ENCODE measurements at places on chromosomes 13 and 19.

- peak; percentile 72 for DNase-seq
These were observed 238.5 kb upstream of the STARD13 start for GRCh38 chr13:33524086-33524485.

- DNase-seq = no peak
These were observed 32.5 kb downstream of the CCDC70 start for GRCh38 chr13:51894239-51894638.

DNA sequence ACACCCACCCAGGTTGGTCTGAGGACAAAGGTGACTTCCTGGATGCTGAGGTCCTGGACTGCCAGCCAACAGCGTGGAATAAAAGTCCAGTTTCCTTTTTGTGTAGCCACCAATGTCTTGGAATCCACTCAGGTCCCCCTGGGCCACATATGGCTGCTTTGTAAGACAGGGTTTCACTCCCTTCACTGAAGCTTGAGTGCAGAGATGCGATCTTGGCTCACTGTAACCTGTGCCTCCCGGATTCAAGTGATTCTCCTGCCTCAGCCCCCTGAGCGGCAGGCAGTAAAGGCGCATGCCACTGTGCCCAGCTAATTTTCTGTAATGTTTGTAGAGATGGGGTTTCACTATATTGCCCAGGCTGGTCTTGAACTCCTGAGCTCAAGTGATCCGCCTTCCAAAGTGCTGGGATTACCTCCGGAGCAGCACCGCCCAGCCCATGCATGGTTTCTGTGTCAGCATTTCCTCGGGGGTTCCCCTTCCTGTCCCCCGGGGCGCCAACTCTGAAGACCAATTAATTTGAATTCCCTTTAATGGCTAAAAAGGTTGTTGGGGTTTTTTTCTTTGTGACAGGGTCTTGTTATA, 17.5 kb downstream of the KANK2 start:
- DNase-seq = no peak

GRCh38 chr19:45621389-45621788, 17.8 kb downstream of the EML2 start:
- DNase-seq = no peak

DNA sequence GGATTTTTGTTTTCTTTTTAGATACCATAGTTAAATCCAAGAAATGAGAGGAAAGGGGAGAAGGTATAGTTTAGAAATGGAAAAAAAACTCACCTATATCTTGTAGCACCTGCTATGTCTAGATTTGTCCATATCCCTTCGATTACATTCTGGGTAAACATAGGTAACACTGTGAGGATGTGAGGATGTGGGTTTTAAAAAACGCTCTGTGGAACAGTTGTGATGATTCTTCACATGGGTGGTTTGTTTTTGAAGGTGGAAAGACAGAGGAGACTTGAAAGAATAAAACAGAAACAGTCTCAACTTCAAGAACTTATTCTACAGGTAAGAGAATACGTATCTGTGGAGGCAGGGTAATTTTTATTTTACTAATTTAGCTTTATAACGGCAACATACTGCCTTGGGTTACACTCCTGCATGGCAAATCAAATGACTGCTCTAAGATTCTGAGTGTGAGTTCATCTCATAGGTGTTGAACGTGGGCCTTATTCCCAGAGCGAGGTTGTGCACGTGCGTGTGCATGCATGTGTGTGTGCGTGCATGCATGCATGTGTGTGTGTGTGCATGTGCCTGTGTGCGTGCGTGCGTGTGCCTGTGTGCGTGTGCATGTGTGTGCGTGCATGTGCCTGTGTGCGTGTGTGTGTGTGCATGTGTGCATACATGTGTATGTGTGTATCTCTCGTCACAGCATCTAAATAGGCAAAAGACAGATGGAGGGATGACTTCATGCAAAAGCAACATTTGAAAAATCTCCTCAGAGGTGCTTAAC, 23.5 kb downstream of the ATP4B start:
- DNase-seq = no peak

DNA sequence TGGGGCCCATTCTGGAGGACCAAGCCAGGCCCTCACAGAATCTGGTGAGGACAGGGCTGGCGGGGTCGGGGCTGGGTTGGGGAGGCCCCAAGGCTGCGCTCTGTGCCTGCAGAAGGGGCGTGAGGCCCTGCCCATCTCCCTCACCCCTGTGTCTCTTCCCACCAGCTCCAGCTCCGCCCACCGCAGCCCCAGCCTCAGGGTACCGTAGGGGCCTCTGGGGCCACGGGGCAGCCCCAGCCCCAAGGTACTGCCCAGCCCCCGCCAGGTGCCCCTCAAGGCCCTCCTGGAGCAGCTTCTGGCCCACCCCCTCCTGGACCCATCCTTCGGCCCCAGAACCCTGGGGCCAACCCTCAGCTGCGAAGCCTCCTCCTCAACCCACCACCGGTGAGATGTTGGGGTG, 15.4 kb upstream of the PTOV1 start:
- DNase-seq = no peak

- DNase-seq = no peak
These were observed 252.4 kb downstream of the HS6ST3 start for GRCh38 chr13:96342286-96342685.

DNA sequence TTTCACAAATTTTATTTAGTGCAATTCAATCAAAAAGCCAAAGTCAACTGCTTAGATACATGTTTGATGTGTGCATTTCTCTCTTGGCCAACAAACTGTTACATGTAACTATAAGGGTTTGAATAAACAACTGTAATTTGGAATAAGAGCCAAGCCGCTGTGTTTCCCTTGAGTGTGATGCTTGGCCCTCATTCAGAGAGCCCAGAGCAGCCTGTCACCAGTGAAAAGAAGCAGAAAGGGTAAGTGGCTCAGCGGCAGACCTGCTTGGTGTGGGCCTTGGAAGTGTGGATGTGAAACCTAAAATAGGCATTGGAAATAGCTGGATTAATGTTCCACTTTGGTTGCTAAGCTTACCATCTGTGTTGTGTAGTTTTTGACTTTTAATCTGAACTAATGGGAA, 924.6 kb downstream of the OLFM4 start:
- DNase-seq = no peak

DNA sequence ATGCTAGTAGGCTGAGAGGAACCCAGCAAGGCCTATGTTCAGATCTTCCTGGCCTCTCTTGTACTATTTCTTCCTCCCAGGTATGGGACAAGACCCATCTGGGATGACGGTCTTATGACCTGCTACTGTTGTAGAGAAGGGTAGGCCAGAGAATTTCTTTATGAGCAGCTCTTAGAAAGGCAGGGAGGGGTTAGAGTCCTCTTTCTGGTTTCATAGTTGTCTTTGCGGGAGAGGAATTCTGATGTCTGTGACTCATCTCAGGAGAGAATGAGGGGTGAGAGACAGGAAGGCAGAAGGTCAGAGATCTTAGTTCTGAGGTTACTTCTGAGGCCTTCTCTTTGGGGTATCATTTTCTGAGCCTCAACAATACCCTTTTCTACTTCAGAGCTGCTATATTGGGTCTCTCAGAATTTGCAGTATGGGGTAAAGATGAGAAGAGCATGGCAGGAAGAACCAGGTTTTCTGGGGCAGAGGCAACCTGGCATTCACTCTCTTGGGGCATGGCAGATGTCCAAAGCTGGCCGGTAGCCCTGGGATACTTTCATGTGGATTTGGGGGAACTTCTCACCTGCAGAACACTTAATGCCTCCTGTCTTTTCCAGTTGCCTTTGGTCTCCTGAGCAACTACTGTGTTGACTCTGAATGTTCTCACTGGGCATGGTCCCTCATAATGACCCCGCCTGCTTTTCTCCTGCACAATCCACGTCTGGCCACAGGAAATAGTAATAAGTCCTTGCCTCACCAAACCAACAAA, 154.4 kb downstream of the GGACT start:
- DNase-seq = no peak

Measured in GM04504 (cell line).